ENCODE measurements at places on chromosomes 3 and 15.

DNA sequence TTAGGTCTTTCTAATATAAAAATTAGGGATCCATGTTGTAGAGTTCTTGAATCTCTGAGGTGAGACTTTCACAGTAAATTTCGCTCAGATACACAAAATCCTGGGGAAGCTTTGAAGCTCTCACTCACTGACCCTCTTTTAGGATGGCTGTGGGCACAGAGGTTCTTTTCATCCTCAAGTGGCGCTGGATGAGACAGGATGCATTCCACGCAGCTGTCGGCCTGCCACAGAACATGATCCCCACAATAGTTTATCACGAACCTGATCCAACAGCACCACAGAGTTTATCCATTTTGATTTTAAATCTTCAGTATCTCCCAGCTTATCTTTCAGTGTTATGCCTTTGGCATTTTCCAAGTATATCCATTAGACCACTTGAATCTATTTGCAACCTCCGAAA is 91.9 kb downstream of the WDR76 start:
- no peak for DNase-seq

DNA sequence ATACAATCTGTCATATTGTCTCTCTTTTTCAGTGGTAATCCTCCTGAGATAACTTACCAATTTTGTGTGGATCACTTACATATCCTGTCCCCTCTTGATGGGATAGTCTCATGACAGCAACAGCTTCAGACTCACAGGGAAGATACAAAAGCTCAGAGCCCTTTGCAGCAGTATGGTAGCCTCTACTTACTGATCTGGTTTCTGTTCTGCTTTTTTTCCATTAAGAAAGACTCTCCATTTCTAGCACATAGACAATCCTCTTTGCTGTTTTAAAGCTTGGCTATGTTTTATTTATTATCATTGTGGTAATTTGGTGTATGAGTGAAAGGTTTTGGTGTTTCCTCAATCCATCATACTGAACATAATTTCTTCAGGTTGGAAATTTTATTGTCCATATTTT is 25.4 kb upstream of the SOX14 start:
- no peak for DNase-seq

GRCh38 chr15:97748576-97748975 is 211.9 kb upstream of the ARRDC4 start:
- DNase-seq, result no peak

DNA sequence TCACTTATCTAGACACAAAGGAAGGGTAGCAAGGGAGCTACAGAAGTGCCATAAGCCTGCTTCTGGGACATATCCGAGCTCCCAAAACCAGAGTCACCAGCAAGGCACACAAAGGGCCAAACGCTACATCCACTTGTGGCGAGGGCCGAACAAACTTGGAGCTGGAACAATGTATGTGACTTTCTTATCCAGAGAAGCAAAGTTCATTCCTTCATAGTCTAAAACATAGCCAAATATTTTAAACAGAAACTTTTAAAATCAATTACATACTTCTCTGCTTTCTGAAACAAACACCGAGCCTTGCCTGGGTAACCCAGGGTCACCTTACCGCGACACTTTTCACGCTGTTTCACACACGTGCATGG is 15.9 kb downstream of the ZXDC start:
- DNase-seq, result no peak

- peak; percentile 19 for DNase-seq
Observed at GRCh38 chr15:44066211-44066827, 128.8 kb downstream of the FRMD5 start.

DNA sequence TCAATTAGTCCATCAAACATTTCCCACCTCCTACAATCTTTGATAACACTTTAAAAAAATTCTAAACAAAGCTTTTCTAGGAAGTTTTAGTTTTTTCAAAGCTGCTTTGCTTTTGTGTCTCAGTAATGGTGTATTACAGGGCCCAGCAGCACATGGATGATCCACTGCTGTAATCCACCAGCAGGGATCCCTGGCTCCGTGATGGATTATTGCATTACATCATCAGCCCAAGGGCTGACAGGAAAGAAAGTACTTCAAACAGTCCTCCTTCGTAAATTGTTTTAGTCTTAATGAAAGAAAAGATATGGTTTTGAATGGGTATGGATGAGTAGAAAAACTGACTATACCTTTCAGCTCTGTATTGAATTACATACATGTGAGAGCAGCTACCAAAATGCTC is 688.9 kb upstream of the NAALADL2 start:
- DNase-seq, result no peak

DNA sequence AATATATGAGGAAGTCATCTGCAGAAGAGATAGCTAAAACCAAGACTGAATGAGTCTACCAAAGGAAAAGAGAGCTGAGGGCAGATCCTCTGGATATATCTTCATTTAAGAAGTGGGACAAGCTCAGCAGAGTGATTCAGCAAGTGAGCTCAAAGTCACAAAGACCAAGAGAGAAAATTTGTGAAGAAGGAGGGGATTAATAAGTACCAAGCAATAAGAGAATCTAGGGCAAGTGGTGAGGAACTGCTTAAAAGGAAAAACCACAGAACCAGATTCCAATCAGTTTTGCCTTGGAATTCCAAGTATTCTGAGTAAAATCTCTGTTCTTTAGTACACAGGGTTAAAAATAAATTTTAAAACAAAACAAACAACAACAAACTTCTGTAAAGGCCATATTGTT is 3.6 kb downstream of the EHHADH start:
- peak; percentile 56 for DNase-seq

- no peak for DNase-seq
Observed at GRCh38 chr15:100021653-100022052, 288.4 kb upstream of the LYSMD4 start.

GRCh38 chr3:36677331-36678007 is 86.9 kb downstream of the DCLK3 start:
- peak; percentile 98 for DNase-seq

- DNase-seq, result peak; percentile 48
Observed at GRCh38 chr3:152595975-152596821, 238.7 kb upstream of the P2RY1 start.

Data from kidney epithelial cell (primary cell).